ENCODE measurements at places on chromosomes 7 and 10.

DNA sequence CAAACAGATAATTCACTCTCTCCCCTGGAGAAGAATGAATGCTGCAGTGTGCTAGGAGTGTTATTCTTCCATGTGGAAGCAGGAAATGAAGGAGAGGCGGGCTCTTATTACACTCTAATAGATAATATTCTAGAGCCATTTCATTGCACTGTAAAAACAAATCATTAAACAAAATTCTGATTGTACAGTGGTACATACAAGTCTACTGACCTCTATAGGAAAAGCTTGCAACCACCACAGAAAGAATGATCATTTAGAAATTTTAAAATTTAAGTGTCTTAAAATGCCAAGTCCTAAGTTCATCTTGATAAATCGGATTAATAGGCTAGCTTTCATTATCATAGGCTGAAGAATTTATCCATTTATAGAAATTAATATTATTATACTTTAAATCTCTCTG lies 960.3 kb upstream of the LRRN3 start:
- DNase-seq = no peak

GRCh38 chr10:60901561-60902235 lies 42.3 kb downstream of the RHOBTB1 start:
- DNase-seq = no peak

GRCh38 chr10:103044942-103045489 lies 126.9 kb downstream of the CNNM2 start:
- no peak for DNase-seq

DNA sequence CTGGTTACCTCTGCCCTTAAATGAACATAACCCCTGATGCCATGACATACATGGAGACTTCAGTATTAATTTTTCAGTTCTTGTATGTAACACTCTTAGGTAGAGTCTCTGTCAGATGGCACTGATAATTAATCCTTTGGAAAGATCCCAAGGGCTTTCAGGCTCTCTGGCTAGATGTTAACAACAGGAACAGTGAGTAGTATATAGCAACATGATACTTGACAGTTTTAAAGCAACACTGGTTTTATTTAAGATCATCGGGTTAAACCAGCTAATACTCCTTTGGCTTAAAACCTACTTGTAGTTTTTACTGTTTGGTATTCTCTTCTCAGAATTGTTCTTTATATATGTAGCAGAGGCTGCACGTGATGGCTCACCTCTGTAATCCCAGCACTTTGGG lies 27.3 kb downstream of the AHCYL2 start:
- DNase-seq = no peak

- no peak for DNase-seq
Observed at GRCh38 chr10:125079091-125079600, 81.2 kb downstream of the CTBP2 start.

DNA sequence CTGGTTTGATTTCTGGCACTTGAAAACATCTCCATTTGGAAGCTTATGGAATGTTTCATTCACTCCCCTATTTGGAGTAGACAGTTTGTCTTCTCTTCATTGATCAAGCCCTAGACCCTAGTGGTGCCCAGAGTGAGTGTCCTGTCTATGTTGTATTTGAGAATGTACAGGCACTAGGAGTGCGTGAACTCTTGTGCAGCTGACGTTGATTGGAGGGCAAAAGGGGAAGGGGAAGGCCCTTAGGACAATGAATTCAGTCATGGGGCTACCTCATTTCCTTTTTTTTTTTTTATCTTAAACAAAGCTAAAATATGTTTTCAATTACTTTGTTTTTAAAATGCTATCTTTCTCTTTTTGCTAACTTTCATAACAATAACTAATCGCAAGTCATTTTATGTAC lies 66.5 kb downstream of the ADD3 start:
- DNase-seq = no peak

- no peak for DNase-seq
Observed at GRCh38 chr7:134931487-134931886, 54.8 kb upstream of the AGBL3 start.

GRCh38 chr7:66627881-66628360 lies 760 bp upstream of the KCTD7 start:
- DNase-seq = no peak

DNA sequence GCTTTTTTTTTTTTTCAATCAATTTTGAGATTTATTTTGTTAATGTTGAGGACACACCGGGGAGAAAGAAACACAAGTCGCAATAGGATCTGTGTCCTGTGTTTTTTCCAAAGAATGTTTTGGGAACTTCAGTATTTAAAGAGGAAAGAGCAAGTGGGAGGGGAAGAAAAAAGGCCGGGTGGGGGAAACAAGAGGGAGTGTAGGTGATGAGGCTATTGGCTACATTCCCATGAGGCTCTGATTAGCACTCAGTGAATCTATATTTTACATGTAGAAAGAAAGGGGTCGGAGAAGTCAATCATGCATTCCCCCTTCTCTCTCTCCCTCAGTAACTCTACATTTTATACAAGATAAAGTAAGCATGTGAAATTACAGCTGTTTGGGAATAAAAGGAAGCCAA lies 4.1 kb downstream of the ZNF680 start:
- DNase-seq = no peak

DNA sequence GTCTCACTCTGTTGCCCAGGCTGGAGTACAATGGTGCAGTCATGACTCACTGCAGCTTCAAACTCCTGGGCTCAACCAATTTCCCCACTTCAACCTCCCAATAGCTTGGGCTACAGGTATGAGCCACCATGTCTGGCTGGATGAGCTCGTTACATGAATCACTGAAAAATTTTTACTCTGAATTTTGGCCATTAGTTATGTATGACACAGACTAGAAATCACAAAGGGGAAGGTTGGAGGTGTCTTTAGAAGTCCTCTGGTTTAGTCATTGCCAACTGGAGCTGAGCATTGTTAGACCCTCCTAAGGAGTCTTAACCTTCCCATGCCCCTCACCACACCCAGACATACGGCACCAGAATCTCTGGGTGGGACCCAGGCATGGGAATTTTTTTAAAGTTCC lies 34.7 kb downstream of the SVIL start:
- no peak for DNase-seq

DNA sequence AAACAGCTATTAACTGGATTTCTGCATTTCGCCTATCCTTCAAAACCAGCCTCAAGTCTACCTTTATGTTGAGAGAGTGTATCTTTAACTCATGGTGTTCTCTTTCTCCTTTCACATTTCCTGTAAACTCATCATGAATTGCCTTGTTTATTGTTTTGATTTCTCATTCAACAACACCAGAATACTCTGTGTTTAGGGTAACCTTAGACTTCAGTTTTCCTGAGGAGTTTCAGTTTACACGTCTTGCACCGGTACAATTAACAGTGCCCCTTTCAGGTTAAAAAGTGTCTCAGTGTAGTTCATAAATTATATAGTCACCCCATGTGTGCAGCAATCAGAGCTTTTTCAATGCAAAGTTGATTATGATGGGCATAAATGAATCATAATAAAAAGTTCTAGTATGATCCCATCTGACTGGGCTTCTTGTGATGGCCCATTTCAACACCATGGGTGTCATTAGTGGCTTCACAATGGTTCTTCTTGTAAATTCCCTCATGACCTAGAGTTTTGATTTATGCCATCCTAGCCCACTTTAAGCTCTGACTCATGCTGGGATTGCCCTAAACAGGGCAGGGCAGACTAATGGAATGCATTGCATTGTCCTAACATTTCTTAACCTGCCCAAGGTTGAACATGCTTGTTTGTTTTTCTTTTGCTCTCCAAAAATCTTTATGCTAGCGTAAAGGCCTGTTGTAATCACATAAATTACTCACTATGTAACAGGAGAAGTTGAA lies 22.0 kb downstream of the ITGB8 start:
- DNase-seq = no peak

DNA sequence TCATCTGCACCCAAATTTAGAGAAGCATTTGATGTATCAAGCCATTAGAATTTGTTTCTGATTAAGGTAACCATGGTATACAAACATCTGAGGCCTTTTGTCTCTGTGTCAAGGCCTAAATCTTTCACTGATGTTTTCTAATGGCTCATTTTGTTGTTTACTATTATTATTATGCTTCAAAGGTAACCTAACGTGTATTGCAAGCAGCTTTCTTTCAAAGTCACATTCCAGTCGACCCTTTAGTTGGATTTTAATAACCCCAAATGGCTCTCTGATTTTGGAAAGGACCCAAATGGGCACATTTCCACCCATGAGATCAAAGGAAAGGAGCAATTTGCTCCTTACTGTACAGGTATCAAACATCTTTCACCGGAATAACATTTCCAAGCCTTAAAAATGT lies 46.7 kb upstream of the WNT16 start:
- DNase-seq = no peak

DNA sequence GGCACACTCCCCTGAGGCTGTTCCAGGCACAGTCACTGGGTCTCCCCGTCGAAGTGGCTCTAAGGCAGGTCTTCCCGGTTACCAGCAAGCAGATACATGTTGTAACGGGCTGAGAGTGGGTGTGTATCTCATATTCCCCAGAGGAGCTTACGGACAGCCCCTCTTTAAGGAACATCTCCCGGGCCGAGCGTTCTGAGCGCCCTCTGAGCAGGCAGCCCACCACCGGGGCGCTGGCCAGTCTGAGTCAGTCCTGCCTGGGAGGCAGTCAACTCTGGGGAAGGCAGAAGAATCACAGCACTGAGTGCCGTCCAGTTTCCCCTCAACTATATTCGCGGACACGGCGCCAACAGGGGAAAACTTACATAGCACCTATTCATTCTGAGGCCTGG lies 117.4 kb downstream of the LHPP start:
- DNase-seq = no peak

- DNase-seq = no peak
Observed at GRCh38 chr7:88306590-88307048, at the start of gene STEAP4. STEAP4 (minus strand) TSS chr7:88306894; CDS start chr7:88284269, 22,625 bp downstream.

- DNase-seq = no peak
Observed at GRCh38 chr10:51748959-51749358, 49.6 kb upstream of the CSTF2T start.

- DNase-seq = no peak
Observed at GRCh38 chr7:15692501-15693020, 6.1 kb upstream of the MEOX2 start.

DNA sequence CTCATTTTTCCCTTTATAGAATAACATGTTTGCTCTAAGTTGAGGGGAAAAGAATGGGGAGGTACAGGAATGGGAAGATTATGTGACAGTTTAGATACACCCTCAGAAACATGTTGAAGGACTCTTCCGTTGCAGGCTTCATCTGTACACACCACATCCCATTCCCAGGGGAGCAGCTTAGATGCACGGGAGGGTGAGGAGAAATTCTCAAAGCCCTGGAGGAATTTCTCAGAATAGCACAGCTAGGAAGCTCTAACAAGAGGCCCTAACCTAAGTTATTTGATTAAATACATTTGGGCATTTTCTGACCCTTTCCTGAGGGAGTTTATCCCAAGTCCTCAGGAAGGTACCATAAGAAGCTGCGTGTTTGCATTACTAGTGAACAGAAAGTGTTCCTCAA lies 660.2 kb upstream of the IGFBP3 start:
- DNase-seq = no peak

- DNase-seq = no peak
Observed at GRCh38 chr10:34145715-34146114, 669.4 kb downstream of the PARD3 start.

DNA sequence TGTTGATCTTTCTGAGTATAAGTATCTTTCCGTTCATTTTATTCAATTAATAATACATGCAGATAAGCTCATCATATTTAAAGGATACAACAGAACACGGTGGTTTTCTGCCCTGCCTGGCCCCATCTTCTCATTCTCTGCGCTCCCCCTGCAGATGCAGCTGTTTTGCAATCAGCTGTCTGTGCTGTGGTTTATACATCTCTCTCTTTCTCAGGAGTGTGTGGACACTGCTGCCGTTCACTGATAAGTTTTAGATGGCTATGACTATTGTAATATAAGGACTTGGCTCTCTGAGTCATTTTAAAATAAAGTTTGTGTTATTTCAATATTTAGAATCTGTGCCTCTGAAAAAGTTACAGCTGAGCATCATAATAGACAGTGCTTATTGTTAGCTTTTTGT lies 54.5 kb downstream of the CUL1 start:
- DNase-seq = no peak

GRCh38 chr10:70178139-70178725 lies 7.9 kb upstream of the SAR1A start:
- no peak for DNase-seq

GRCh38 chr7:23334482-23335056 lies 35.4 kb downstream of the MALSU1 start:
- DNase-seq = no peak

DNA sequence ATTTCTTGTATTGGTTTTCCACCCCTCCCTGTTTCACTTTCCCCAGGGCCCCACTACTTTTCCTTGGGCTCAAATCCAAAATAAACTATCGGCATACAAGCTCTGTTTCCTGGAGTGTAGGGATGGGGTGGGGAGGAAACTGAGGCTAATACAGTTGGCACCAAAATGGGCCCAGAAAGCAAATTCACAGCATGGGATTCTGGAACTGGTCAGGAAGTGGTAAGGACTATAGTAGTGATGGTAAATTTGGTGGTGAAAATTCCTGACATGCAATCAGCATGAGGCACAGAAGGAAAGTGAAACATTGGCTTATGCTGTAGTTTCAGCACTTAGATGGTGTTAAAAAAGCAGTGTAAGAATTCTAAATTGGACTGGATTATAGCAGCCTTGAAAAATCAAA lies 8.7 kb upstream of the SAMD9L start:
- no peak for DNase-seq

Data from stimulated activated CD8-positive, alpha-beta memory T cell treated with anti-CD3 and anti-CD28 coated beads, Interleukin-12 subunit alpha, Interleukin-12 subunit beta, amount 100 ng/mL, for 4 hours (primary cell).